ENCODE measurements at places on chromosomes 2 and 18.

DNA sequence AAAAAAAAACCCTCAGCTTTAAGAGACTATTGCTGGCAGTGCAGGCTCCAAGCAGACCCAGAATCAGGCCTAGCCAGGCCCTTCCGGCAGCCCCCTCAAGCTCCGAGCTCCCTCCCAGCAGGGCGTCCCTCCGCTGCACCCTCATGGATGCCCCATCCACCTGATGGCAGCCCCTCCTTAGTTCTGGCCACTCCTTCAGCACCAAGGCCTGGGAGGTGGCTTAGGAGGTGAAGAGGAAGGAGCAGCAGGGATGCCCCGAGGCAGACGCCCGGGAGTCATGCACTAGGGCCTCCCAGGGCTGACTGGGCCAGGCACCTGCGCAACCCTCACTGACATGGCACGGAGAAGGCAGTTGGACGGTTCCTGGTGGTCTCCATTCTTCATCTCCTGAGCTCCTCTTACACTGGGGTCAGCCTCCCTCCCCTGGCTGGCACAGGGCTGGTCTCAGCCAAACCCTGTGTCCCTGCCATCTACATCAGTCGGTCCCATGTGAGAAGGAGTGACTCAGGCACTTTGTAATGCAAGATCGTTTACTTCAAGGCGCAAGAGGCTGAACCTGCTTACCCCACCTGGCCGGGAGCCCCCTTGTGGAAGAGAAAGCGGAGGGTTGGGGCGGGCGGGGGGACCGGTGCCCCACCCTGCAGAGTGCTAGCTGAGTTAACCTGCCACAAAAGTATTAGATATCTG is 53.5 kb upstream of the ID2 start:
- DNase-seq: no peak

DNA sequence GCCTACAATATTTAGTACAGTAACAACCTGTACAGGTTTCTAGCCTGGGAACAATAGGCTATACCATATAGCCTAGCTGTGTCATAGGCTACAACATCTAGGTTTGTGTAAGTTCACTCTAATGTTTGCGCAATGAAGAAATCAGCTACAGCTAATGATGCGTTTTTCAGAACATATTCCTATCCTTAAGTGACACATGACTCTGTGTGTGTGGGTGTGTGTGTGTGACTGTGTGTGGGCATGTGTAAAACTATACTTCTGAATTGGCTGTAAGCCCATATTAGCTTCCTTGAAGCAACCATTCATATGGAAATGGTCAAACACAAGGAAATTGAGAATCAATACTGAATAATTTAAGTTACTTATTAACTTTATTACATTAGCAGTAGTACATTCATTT is 120.8 kb upstream of the SULT1C3 start:
- DNase-seq: no peak

GRCh38 chr2:163556511-163556910 is 179.3 kb downstream of the FIGN start:
- no peak for DNase-seq

DNA sequence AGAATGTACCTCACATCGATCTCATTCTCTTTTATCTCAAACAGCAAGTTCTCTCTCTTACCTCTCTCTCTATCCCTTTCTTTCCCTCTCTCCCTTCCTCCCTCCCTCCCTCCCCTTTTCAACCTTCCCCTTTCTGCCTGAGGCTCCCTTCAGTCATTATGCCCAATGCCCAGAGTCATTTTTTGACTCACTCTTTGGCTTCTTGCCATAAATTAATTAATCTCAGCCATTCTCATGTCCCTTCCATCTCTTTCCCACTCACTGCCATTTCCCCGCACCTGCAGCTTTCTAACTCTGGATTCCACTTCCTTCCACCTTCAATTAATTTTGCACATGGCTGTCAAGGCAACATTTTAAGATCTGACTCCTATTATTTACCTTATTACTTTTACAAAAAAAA is 60.1 kb downstream of the EVA1A start:
- no peak for DNase-seq

GRCh38 chr2:217057773-217058172 is 197.9 kb upstream of the TNP1 start:
- DNase-seq: no peak

DNA sequence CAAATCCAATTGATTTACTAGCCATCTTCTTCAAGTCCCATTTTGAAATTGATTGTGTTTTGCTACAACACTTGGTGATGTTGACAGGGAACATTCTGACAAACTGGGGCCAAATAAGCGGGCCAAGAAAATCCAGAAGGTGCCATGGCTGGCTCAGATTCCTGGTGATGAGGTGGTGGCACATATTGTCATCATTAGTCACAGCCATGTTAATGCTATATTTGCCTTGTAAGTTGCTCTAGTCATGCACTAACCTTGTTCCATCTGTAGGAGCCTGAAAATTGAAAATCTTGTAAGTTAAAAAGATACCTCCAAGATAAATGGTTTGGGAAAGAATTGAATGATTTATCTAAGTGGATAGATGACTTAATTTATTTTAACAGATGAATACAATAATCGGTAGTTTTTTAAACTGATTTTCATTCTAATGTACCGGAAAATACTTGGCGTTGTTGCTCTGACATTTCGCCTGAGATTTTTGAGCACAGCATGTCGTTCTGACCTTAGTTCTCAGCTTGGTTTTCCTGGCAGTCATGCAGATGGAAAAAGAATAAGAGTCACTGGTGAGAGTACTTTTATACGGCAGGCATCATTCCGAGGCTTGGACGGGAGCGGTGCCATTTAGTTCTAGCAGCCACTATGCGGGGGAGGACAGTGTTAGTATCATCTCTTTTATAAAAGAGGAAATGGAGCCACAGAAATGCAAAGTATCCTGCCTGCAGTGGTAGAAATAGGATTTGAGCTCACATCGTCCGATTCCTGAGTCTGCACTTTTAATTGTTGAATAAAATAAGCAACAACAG is 133.9 kb downstream of the ZNF532 start:
- DNase-seq: no peak

DNA sequence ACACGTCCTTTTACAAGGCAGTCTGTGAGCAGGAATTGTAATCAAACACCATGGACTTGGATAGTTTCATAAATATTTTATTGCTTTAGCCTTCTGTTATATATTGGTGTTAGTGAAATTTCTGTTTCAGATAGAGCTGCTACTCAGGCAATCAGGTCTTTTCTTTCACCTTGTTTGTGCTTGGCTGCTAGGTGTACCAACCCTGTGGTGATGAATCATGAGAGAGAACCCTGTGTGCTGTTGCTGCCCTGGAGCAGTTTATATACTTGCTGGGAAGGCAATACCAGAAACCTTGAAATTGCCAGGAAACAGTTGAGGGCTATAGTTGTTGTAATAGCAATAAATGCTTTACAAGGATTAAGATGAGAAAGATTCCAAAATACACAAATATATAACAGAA is 84.5 kb downstream of the FSHR start:
- DNase-seq: no peak

DNA sequence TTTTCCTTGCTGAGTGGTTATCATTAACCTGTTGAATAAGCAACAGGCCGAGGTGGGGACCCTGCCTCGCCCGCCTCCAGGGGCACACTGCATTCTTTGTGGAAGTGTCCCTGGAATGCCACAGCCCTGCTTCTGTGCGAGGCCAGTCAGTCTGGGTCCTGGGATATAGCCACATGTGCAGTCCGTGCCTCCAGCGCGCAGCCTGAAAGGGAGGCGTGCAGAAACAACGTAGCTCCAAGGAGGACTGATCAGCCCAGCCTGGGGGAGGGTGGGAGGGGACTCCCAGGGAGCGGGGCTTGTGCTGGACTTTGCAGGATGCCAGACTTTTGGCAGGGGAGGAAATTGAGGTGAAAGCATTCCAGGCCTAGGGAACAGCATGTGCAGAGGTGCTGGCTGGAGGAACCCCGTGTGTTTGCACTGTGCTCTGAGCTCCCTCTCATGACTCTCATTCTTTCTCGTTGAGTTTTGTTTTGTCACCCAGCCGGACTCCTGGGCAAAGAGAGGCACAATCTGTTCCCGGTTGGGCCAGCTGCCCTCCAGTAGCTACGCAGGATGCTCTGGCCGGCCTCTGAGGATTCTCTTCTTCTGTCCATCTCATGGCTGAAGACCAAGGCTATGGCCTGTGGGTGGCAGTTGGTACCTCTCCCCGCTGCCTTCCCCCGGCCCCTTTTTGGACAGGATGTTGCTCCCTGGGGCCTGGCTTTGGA is 39.7 kb downstream of the HPCAL1 start:
- DNase-seq: no peak

- no peak for DNase-seq
Measured at GRCh38 chr18:48672671-48673340, 134.0 kb downstream of the CTIF start.

Data from activated CD8-positive, alpha-beta memory T cell treated with anti-CD3 and anti-CD28 coated beads, Interleukin-2, amount 50 U/mL, for 4 hours (primary cell).